T-helper 9 cell (primary cell): ENCODE measurements at places on chromosomes 5 and 9.

- no peak for DNase-seq
Measured at GRCh38 chr5:77306531-77306930, 96.1 kb downstream of the PDE8B start.

DNA sequence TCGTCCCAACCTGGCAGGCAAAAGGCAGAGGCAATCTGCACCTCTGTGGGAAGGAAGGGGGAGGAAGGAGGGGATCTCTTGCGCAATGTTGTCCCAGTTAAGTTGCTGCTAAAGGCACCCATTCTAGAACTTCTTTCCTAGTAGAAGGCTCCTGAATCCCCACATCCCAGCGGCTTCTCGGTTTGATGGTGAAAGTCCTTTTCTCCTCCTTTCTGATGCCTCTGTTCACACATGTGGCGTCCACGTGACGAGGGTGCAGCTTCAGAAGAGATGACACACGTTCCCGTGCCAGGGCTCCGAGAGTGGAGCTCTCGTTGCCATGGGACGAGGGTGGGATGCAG lies 96.9 kb upstream of the FCN2 start:
- DNase-seq: no peak

GRCh38 chr5:142874540-142874939 lies 104.4 kb downstream of the ARHGAP26 start:
- DNase-seq: no peak

DNA sequence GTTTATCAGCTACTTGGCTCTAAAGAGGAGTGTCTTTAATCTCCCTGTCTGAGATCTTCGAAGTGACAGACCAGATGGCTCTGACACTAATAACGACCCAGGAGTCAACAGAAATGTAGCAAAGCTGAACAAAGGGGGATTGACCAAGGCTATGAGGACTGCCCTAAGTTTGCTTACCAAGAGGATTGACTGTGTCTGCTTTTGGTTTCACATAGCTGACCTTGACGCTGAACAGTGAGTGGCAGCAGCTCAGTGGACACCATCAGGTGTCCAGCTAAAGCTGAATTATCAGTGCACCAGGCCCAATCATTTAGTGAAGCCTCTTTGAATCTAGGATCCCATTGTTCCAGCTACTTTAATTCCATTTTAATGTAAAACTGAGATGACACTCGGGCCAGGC lies 262.6 kb downstream of the COX7C start:
- no peak for DNase-seq

DNA sequence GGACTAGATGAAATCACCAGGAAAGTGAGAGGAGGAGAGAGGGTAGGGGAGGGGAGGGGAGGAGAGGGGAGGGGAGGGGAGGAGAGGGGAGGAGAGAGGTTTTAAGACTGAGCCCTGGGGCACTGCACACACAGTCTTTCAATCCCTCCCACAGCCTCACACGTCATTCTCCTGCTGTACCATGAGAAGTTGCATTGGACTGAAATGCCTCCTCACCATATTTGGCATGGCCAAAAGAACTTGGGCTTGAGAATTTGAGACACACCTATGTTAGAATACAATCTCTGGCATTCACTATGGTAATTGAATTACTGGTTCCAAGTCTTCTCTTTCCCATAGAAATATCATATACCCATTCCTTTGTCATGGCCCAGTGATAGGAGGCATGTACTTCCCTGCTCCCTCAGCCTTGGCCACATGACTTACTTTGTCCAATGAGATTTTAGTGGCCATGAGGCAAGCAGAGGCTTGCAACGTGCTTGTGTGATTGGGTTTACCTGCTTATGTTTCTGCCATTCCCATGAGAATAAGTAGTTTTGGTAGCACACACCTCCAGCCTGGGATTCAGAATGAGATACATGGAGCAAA lies 133.3 kb upstream of the SMARCA2 start:
- no peak for DNase-seq

DNA sequence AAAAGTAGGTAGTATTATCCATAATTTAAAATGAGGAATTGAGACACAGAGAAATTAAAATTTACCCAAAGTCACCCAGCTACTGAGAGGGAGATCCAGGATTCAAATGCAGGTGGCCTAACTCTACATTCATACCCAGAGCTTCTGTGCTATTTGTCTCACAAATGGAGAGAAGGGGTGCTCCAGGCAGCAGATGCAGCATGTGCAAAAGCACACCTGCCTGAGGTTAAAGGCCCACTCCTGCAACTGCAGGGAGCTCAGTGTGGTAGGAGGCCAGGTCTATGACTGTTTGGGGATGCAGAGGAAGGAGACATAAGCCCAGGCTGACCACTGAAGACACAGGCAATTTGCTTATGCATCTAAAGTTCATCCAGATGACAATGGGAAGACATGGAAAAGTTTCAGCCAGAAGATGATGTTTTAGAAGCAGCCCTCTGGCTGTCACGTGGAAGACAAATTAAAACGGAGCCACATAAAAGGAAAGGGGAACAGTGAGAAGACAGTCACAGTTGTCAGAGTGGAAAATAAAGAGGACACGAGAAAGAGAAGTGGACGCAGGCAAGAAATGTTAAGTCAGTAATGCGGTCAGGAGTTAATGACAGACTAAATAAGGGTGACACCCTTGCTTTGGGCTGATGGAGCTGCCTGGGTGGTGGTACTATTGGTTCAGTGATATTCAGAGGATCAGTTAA lies 214.7 kb downstream of the EBF1 start:
- DNase-seq: no peak

DNA sequence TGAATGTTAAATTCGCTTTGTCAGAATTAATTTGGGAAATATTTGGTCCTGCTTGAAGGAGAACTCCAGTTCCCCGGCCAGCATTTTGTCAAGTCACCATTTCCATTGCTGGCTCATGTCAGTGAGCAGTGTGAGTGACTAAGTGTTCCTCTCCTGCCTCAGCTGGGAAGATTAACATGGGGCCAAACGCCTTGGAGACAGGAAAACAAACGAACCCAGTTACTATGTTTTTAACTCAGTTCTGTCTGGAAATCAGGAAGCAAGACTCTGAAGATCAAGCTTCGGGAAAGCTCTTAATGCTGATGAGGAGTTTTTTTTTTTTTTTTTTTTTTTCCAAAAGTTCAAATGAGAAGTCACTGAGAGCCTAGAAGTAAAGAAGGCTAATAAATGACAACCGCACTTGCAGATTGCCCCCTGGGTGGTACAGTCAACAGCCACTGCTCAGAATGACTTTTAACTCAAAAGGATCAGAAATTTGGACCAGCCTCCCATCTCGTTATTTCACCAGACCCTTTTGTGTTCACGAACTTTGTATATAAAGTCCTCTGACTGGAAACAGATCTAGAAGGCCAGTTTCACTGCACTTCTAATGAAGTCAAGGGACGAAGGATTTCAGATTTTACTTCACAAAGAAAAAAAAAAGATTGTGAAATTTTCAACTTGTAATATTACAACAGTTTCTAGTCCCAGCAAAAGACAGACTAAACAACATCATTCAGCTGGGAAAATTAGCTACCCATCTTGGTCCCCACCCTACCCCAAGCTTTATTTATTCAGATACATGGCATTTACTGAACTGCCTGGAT lies 121.3 kb downstream of the LHFPL2 start:
- no peak for DNase-seq

DNA sequence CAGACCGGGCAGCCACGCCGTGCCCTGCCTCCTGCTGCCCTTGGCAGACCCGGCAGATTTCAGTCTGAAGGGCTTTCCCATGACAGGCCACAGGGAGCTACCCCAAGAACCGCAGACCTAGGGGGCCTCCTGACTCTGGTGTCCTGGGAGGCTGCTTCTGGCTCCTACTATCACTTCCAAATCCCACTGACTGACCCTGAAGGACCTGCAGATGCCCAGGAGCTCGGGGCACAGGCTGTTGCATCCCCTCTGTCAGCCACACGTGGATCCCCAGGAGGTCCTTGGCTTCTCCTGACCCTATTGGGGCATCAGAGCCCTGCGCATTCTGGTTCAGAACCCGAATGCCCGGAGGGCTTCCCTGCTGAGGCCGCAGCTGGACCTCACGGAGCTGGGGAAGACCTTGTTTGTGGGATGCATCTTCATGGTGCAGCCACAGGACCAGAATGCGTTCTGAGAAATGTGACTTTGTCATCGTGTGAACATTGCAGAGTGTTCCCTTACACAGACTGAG lies 81.3 kb upstream of the IRX4 start:
- DNase-seq: no peak

- DNase-seq: no peak
Measured at GRCh38 chr5:56325039-56325438, 91.9 kb upstream of the ANKRD55 start.

DNA sequence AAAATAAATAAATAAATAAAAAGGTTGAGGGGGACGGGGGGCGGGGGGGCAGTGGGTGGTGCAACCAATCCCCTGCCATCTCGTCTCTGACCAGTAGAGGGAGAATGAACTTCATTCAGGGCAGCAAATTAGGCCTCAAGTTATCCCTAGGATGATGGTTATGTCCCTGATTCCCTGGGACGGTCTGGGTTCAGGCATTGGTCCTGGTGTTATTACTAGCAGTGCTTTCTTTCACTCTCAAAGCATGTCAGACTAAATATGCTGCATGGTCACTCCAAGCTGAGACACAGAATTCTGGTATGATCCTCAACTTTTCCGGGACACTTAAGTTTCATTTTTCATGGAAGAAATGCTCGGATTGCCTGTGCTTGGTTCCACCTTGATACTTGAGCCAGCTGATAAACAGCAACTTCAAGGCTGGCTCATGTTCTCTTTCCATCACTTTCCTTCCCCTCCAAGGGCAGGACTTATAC lies 59.4 kb downstream of the DAP start:
- DNase-seq: no peak

GRCh38 chr9:116658265-116658664 lies 28.8 kb upstream of the TRIM32 start:
- DNase-seq: no peak

- DNase-seq: no peak
Measured at GRCh38 chr9:114276908-114277821, 45.7 kb upstream of the ORM1 start.

DNA sequence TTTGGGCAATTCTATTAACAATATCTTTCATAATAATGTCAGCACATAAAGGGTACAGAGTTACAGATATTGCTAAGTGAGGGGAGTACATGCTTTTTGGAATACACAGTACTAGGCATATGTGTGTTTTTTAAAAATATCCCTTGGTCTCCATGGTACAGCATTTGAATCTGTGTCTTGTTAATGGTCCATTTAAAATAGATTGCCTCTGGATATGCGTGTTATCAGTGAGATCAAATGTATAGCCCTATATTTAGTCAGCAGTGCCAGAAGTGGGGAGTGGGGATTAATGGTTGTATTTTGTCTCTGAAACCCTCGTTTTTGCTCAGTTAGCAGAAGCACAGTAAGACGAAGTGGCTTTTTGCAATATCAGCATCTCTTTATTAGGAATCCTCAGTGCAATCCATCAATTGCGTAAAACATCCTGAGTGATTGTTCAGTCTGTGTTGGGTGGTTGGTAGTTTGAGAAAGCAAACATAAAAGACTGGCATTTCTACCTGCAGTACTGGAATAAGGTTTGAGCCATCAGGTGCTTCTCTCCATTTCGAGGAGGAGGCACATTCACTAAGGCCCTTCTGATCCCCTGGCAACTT lies 19.0 kb downstream of the SKP2 start:
- DNase-seq: no peak

- no peak for DNase-seq
Measured at GRCh38 chr9:470552-471194, 256.0 kb downstream of the DOCK8 start.

- DNase-seq: no peak
Measured at GRCh38 chr5:82362636-82363035, 84.5 kb upstream of the RPS23 start.

GRCh38 chr5:95726811-95727763 lies 4.0 kb upstream of the RHOBTB3 start:
- no peak for DNase-seq

GRCh38 chr5:151156507-151157420 lies 815 bp downstream of the ANXA6 start:
- peak; percentile 18 for DNase-seq

DNA sequence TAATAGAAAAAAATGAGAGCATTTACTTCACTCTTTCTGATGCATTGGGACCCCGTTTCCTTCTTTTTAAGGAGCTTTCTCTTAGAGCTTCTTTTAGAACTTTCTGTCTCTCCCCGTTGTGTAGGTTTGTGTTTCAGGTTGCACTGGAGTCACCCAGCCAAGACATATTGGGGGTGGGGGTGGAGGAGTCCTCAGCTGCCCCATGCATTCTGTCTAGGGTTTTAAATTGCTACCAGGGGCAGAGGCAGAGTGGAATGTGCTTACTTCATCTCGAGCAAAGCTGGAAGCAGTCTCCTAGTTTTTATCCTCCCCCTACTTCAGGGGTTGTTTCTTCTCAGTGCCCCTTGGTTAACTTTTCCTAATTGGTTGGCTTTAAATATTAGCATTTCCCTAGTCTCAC lies 9.4 kb downstream of the OR2K2 start:
- DNase-seq: no peak

DNA sequence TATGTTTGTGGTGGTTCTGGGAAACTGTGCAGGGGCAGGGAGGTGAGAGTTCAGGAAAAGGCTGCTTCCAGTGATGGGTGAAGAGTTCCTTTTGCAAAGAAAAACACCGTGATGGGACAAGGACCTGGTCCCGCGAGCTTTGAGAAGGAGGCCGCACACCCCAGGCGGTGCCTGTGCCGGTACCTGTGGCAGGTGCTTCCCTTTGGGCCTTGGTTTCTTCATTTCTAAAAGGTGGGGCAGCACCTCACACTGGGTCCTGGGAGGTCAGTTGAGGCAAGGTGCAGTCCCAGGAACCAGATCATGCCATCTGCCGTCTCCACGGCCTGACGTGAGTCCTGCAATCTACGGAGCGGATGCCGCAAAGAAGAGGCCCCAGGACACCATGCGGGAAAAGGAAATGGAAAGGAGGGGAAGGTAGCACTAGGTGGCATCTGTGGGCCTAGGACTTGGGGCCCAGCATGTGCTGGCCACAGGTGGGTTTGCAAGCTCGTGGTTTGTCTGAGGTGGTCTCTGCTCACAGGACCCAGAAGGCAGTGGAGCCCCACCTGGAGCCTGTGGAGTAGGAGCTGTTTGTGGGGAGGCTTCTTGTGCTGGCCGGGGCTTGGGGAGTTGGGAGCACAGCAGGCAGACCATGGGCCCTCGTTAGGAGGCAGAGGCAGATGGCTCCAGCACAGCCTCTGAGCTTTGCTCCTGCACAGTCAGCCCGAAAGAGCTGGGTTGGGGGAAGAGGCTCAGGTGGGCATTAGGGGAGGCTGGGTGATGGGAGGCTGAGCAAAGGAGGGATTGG lies 131.6 kb downstream of the CACNA1B start:
- DNase-seq: no peak

DNA sequence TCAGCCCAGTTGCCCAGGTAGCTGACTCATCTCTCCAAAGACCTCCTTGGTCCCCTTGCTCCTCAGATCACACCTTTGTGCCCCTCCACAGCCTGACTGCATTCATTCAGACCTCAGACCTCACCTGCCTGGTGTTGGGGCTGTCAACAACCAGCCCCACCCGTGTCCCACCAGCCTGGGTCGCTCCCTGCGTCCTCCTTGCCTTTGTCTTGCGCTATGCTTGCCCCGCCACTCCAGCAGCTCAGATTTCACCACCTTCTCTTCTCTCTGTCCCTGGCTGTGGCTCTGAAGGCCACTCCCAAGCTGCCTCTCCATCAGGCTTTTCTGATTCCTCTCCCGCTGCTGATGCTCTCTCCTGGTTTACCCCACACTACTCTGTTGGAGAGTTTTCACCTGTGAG lies 103.5 kb downstream of the MVB12B start:
- DNase-seq: no peak

- no peak for DNase-seq
Measured at GRCh38 chr5:177089825-177090641, 3.3 kb downstream of the FGFR4 start.
